ENCODE measurements at places on chromosomes 3 and 15.

DNA sequence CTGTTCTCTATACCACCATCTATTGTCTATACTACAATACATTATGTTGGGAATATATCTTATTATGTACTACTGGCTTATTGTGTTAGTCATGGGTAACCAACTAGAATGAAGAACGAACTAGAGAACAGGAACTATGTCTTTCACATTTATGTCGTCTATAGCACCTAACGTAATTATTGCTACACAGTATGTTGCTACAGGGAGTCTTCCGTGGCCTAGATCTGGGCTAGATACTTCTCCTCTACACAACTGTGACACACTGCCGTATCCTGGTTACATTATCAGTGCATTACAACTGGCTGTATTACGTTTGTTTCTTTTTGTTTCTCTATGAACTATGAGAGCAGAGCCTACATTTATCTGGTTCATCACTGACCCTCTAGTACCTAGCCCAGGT, 34.0 kb downstream of the SCG5 start:
- no peak for DNase-seq

DNA sequence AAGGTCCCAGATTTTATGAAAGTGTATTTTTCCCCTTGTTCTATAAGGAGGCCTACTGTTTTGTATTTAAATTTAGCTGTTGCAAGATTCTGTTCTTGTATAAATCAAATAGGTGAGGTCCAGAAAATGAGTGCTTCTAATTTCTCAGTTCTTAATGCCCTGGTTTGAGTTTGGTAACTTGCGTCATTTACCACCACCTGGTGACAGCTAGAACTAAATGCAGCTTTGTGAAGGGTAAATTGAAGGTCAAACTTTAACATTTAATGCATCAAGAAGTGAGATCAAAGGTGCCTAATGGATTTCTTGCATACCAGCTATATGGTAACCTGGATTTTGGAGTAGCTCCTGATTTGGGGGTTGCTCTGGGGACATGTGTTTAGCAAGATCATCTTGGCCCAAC, 50.7 kb upstream of the POLR2M start:
- no peak for DNase-seq

GRCh38 chr3:3778641-3779270, 20.5 kb upstream of the LRRN1 start:
- no peak for DNase-seq

DNA sequence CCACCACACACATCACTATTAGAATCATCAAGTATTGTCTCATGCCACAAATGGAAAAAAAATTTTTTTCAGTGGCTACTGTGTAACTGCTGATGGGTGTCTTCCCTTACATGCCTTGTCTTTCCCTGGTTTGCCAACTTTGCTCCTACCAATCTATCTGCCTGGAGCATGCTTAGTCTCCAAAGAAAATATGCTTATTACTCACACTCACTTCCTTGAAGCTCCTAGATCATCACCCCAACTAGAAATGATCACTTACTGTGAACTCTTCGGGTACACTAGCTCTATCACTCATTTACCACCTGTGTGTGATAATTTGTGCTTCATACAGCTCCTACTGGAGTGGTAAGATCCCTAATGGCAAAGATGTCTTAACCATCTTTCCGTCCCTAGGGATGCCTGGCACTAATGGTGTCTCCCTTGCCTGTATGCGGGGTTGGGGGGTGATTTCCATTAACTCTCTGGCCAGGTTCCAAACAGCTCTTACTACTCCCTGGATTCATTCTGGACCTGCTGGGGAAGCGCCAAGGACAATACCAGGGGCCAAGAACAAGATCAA, 799 bp downstream of the VPS33B start:
- peak; percentile 11 for DNase-seq

- DNase-seq: no peak
These were observed 134.7 kb downstream of the THSD4 start for GRCh38 chr15:71249986-71250385.

DNA sequence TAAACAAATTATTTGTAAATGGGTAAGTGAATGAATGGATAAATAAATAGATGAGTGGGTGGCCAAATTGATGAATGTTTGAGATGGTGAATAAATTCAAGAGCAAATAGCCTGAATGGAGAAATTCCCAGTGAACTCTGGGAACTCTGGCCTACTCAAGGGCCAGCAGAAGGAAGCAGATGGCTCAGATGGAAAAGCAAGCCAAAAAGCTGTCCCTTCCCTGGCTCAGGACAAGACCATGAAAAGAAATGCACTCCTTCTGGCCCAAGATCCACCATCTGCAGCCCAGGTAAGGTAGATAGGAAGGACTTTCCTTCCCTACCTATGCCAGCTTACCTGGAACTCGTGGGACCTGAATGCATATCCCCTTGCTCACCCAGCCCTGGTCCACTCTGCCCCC, 37.6 kb upstream of the CLDN18 start:
- no peak for DNase-seq

Measured in HS-27A (cell line).